ENCODE measurements at places on chromosomes 12 and 14. TPM values are rescaled to one million over a fixed set of nuclear protein-coding genes. Genes with fewer than 3 reads are reported as not detected.

The LRP1-AS gene
- not detected for total RNA-seq

The OR4K15 gene
- total RNA-seq, result not detected

The LRRK2 gene
- 0.25 TPM for total RNA-seq

The TAS2R8 gene
- not detected for total RNA-seq

The TC2N gene
- 18.5 TPM for total RNA-seq

The PTPN21 gene
- 0.30 TPM for total RNA-seq

The CELA1 gene
- not detected for total RNA-seq

The TSPAN8 gene
- not detected for total RNA-seq

The AQP5 gene
- not detected for total RNA-seq

The SLC6A12 gene
- 0.44 TPM for total RNA-seq

The PLA2G1B gene
- not detected for total RNA-seq

The ZDHHC22 gene
- total RNA-seq, result not detected

The PLCZ1 gene
- not detected for total RNA-seq

The SPATS2 gene
- total RNA-seq, result 9.6 TPM

The MMP19 gene
- total RNA-seq, result not detected

The CMA1 gene
- total RNA-seq, result not detected

The C12orf50 gene
- total RNA-seq, result 0.10 TPM

Measured in activated CD8-positive, alpha-beta memory T cell treated with anti-CD3 and anti-CD28 coated beads for 36 hours (primary cell).